Hematopoietic multipotent progenitor cell treated with erythropoietin and hydrocortisone succinate and interleukin-3 and kit ligand, for 6 days (in vitro differentiated cells): ENCODE measurements at places on chromosomes 7 and 10.

GRCh38 chr7:158316466-158317031 is 271.1 kb downstream of the PTPRN2 start:
- no peak for DNase-seq

DNA sequence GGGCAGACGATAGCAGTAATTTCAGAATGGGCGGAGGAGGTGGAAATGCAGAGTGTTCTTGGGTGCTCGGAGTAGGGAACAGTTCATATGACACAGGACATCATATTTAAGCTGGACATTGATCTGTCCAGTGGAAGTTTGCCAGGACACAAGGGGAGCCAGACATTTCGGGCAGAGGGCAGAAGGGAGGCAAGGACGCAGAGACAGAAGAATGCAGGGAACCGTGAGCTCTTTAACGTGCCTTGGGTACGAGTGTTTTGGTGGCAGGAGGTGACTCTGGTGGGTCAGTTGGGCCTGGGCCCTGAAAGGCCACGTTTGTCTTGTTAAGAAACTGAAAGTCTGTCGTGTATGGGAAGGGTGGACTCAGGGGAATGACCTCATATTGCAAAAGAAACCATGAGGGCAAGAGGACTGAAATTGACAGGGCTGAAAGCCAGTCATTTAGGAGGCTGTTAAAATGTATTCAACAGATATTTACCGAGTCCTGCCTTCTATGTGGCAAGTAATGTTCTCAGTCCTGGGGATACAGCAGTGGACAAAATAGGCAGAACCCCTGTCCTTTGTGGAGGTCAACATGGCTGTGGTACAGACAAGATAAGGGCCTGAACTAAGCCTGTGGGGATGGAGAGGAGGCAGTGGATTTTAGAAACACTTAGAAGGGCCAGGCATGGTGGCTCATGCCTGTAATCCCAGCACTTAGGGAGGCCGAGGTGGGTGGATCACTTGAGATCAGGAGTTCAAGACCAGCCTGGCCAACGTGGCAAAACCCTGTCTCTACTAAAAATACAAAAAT is 2.2 kb downstream of the OPTN start:
- DNase-seq: no peak

DNA sequence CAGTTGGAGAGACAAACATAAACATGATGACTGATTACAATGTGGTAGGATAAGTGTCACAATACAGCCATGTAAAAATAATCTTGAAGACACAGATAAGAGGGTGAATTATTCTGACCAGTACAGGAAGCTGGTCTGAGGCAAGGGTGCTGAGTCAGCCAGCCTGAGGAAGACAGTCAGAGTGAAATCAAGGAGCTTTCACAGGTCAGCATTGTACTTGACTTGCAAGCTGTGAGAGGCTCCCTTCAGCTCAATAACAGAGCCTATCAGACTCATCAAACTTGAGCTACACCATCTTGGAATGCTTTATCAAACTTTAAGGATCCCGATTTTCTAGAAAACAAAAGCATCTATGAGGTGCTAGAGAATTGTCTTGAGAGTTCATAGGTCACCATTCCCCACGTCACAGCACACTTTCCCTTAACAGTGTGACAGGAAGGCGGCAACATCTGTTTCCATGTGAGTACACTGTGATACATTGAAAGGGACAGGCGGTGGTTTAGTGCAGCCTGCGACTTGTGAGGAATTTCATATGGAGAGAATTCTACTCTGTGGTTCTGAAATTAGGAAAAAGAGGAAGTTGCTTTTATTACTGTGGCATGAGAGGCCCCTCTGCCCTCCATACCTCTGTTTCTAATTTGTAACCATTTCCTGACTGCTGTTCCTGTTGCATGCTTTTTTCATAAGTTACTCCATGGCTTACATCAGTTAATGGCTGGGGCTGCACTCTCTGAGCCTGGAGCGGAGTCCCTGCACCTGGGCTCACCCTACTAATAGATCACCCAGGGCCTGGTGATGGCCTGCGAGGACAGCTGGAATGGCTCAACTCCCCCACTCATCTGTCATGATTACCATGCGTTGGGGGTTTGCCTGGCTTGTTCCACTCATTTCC is 417.1 kb downstream of the SUGCT start:
- peak; percentile 82 for DNase-seq

DNA sequence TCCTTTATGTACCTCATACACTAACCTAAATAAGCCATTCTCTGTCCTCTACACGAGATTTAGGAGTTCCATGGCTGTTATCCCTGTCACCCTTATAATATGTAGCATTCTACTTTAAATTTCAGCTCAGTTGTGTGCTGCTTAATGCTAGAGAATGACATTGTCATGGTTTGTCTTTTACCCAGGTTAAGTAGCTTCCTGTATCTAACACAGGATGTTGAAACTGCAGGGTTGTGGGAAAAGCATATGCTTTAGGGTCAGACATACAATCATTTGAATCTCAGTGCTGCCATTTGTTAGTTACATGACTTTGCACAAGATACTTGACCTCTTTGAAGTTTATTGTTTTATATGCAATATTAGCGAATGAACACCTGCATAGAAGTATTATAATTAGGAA is 235.1 kb upstream of the CACNA2D1 start:
- peak; percentile 1 for DNase-seq

GRCh38 chr7:105202616-105203015 is 186.1 kb downstream of the SRPK2 start:
- no peak for DNase-seq

DNA sequence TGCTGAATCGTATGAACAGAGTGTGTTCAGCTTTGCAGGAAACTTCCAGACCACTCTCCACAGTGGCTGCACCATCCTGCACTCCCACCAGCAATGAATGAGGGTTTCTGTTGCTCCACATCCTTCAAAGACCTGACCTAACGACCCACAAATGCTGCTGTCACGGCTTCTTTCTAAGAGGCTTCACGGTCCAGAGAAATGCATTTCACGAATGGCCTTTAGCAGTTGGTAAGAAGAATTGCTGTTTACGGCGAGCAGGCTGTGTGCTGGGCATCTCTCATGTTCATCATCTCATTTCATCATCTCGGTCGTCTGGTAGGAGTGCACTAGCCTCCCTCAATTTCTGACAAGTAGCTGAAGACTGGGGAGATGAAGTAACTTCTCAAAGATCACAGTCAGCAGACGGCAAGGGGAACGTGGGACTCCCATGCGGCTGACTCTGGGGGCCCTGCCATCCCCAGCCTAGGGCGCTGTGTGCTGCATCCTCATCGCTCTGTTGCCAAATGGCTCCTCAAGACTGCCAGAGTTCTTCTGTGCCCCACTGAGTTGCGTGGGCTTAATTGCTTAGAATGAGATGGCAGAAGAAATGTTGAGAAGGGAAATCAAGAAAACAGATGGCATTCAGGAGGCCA is 72.9 kb downstream of the ADARB2 start:
- no peak for DNase-seq

GRCh38 chr10:132993271-132994184 is 51.2 kb upstream of the CFAP46 start:
- no peak for DNase-seq

GRCh38 chr7:93551063-93551895 is 23.2 kb downstream of the CALCR start:
- DNase-seq: peak; percentile 77

- DNase-seq: no peak
Observed at GRCh38 chr7:20189852-20190251, 27.3 kb downstream of the MACC1 start.

DNA sequence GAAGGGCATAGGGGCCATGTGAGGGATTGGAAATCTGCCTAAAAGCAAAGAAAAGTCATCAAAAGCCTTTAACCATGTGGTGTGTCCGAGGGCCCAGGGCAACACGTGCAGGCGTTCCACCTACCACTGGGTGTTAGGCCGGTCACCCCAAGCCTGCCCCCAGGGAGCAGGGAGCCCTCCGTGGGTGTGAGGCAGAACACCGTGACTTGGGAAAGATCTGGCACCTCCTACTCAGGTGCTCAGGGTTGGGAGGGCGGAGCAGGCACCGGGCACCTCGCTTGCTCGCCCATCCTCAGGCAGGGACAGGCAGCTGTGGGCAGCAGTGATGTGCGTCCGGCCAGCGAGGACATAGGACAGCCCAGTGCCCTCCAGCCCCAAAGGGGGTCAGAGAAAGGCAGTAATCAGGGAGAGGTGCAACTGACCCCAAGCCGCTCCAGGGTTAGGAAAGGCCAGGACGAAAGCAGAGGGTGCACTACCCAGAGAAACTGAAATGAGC is 80.7 kb upstream of the CHST15 start:
- no peak for DNase-seq

- no peak for DNase-seq
Observed at GRCh38 chr7:135466442-135467206, 43.3 kb downstream of the CNOT4 start.

DNA sequence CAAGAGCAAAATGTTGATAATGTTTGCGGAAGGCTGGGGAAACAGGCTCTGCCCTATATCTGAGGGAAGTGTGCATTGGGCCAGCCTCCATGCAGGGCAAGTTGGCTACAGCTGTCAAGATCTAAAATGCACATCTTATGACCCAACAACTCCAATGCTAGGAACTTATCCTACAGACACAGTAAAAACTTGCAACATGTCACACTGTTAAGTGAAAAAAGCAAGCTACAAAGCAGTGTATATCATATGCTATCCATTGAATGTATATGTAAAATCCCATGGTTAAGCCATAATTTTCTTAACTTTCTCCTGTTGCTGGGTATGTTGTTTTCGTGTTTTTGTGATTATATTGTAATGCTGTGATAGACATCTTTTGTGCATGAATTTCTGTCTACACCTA is 16.3 kb upstream of the KAT6B start:
- DNase-seq: no peak

DNA sequence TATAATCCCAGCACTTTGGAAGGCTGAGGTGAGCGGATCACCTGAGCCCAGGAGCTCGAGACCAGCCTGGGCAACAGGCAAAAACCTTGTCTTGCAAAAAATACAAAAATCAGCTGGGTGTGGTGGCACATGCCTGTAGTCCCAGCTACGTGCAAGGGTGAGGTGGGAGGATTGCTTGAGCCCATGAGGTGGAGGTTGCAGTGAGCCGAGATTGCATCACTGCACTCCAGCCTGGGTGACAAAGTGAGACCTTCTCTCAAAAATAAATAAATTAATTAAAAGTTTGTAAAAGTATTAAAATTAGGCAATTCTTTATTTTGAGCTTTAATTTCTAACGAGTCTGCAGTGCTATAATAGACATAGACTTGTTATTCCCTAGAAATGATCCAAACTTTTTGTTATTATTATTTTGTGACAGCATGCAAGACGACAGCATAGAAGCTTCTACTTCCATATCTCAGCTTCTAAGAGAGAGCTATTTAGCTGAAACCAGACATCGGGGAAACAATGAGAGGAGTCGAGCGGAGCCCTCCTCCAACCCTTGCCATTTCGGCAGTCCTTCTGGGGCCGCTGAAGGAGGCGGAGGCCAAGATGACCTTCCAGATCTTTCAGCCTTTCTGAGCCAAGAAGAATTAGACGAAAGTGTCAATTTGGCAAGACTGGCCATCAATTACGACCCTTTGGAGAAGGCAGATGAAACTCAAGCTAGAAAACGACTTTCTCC is 11.9 kb downstream of the MYPN start:
- no peak for DNase-seq

- no peak for DNase-seq
Observed at GRCh38 chr10:93766918-93767317, 9.2 kb downstream of the LGI1 start.

GRCh38 chr10:44253769-44254462 is 131.0 kb downstream of the CXCL12 start:
- DNase-seq: no peak

DNA sequence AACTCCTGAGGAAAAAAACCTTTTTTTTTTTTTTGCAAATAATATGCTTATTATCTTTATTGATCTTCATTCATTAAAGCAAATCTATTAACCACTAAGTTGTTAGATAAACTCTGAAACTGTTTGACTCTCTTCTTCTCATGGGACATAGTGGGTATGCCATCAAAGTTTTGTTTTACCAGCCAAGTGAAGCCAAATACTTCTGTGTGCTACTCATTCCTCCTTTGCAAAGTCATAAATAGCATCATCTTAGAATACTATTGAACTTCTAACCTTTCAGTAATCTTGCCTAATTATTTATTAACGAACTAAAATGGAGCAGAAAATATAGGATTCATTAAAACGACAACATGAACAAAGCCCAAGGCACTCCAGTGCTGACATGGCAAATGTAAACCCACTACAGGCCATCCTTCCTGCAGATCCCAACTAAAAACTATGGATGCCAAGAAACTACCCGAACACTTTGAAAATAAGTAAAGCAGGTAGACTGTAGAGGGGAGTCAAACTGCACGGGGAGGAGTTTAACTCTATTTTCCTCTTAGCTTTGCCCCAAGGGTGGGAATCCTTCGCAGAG is 61.2 kb upstream of the ODAD2 start:
- no peak for DNase-seq

DNA sequence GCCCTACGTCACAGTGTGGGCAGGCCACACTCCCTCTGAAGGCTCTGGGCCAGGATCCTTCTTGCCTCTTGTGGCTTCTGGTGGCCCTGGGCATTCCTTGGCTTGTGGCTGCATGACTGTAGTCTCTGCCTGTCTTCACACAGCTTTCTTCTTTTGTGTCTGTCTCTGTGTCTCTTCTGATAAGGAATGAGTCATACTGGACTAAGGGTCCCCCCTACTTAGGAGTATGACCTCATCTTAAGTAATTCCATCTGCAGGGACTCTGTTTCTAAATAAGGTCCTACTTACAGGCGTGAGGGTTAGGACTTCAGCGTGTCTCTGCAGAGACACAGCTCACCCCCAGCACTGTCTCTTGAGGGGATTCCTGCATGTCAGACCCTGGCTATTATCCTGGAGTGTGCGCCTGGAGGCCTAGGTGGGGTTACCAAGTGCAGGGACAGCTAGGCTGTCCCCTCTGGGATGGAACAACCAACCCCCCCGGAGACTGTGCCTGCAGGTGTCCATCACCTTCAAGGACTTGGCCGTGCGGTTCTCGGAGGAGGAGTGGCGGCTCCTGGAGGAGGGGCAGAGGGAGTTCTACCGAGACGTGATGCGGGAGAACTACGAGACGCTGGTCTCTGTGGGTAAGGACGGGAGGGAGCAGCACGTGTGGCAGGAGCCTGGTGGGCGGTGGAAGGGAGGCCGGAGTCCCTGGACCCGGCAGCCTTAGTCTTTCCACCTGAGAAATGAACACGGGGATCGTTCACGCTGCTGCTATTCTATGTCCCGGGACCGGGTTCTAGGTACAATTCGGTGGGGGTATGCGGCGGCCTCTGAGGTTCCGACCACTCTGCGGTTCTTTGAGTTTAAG is 54.1 kb downstream of the ZNF467 start:
- peak; percentile 73 for DNase-seq

- DNase-seq: peak; percentile 61
Observed at GRCh38 chr10:6916601-6917000, 336.5 kb upstream of the PRKCQ start.

DNA sequence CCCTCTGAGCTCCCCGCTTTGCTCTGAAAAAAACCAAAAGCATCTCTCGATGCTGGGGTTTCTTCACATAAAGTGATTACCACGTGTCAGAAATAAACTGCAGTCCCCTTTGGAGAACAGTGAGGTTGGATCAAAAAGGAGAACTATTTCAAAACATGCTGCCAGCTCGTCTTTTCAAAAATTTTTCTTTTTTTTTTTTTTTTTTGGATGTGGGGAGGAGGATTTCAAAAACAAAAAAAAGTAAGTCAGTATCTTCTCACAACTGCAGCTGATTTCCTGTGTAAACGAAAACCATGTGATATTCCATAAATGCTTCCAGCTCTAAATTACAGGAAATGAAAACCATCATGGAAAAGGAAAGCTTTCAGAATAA is 155.0 kb upstream of the LYZL2 start:
- DNase-seq: peak; percentile 43

- DNase-seq: no peak
Observed at GRCh38 chr10:51368943-51369342, 294.7 kb downstream of the PRKG1 start.

- no peak for DNase-seq
Observed at GRCh38 chr10:13956826-13957225, 370.1 kb downstream of the PRPF18 start.
